ENCODE measurements at places on chromosomes 2 and 18.

DNA sequence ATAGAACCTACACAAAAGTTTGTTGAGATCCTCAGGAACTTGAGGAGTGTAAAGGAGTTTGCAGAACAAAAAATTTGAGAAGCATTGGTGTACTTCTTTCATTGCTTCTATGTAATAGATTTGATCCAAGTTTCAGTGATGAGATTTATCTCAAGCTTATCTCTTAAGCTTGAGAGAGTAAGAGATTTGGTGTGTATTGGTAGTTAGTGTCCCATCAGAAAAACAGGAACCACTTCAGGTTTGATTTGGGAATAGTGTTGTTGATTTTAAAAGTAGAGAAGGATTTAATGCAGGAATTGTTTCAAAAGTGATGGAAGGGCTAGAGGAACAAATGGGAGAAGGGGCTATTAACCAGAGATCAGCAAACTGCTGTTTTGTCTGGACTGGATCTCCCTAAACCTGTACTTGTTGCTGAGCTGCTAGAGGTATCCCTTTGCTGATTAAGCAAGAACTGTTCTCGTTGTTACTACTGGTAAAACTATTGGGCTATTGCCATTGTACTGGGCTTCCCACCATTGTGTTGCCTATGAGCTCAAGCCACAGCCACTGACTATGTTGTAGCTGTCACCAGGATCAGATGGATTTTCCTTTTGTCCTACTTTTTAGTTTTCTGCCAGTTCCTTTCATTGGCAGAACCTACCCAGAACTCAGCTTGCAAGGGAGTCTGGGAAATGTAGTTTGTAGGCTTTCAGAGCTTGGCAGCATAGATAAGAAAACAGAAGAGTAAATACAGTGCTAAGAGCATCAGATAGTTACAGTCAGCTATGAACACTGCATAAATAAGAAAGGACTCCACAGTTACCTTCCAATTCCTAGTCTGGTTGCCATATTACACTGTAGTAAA is 39.3 kb downstream of the RAB10 start:
- DNase-seq: no peak

DNA sequence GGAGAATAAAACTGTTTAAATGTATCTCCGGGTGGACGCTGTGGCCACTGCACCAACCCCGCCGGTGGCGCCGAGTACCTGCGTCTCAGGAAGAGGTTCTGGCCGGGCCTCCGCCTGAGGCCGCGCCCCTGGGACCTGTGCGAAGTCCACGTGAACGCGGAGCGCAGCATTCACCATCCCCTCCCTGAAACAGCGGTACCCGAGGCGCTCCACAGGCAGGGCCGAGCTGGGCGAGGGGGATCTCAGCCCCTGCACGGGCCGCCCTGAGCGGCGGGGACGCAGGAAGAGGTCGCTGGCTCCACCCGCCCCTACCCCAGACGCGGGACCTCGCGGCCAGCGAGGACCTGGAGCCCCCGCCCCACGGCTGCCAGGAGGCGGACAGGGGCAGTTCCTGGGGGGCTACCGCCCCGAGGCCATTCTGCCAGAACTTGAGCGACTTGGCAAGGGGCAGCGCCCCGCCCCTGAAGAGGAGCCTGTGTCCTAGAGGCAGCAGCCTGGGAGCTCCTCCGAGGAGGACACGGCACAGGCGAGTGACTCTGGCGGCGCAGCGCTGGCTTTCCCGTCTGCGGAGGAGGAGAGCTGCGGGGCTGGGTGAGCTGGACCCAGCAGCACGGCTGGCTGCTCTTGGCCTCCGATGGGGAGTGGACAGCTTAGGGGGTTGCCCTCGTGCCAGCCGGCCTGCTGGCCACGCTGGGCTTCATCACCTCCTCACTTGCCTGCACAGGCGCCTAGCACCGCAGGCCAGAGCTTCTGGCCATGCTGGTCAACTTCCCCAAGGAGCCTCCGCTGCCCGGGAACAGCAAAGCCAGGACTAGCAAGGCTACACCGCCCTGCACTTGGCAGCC is 9.7 kb upstream of the TEKT4 start:
- no peak for DNase-seq

GRCh38 chr2:172251231-172251630 is 148.5 kb upstream of the DLX2 start:
- DNase-seq: no peak

DNA sequence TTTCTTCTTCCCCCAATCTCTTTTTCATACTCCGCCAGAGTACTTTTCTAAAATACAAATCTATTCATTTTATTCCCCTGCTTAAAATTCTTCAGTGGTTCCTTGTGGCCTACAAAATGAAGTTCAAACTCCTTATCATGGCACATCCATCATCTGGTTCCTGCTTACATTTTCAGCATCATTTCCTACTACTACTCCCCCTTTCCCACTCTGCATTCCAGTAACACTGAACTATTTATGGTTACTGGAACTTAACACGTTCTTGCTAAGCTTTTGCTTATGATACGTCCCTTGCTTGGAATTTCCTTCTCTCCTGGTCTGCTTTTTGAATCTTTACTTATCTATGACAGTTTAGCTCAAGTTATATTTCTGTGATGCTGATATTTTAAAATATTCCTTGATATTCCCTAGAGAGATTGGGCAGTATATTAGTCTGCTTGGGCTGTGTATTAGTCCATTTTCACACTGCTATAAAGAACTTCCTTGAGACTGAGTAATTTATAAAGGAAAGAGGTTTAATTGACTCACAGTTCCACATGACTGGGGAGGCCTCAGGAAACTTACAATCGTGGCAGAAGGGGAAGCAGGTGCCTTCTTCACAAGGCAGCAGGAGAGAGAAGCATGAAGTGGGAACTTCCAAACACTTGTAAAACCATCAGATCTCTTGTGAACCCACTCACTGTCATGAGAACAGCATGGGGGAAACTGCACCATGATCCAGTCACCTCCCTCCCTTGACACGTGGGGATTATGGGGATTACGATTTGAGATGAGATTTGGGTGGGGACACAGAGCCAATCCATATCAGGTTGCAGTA is 53.2 kb downstream of the BMPR2 start:
- DNase-seq: no peak

DNA sequence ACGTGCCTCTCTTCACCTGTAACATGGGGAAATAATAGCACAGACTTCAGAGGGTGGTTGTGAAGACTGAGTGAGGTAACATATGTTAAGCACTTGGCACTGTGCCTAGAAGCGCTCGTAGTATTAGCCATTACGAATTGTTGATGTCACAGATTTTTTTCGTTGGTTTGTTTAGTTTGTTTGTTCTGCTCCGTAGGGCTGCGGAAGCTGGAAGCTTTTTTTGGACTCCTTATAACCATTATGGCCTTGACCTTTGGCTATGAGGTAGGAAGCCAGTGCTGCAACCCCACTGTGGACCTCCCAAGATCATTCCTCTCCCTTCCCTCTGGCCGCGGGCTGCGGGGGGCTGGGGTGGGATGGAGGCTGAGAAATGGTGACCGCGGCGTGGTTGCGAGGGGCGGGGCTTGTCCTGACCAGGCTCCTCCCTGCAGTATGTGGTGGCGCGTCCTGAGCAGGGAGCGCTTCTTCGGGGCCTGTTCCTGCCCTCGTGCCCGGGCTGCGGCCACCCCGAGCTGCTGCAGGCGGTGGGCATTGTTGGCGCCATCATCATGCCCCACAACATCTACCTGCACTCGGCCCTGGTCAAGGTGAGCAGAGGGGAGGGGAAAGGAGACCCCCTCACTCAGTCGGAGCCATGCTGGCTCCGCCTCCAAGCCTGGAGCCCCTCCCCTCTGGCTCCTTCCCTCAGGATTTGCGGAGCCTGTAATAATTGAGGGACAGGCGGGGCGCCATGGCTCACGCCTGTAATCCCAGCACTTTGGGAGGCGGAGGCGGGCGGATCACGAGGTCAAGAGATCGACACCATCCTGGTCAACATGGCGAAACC is 5.5 kb downstream of the SLC11A1 start:
- peak; percentile 70 for DNase-seq

- no peak for DNase-seq
Observed at GRCh38 chr2:108263401-108263800, 23.6 kb downstream of the SULT1C3 start.

- DNase-seq: no peak
Observed at GRCh38 chr18:64118406-64118805, 30.5 kb downstream of the LINC00305 start.

DNA sequence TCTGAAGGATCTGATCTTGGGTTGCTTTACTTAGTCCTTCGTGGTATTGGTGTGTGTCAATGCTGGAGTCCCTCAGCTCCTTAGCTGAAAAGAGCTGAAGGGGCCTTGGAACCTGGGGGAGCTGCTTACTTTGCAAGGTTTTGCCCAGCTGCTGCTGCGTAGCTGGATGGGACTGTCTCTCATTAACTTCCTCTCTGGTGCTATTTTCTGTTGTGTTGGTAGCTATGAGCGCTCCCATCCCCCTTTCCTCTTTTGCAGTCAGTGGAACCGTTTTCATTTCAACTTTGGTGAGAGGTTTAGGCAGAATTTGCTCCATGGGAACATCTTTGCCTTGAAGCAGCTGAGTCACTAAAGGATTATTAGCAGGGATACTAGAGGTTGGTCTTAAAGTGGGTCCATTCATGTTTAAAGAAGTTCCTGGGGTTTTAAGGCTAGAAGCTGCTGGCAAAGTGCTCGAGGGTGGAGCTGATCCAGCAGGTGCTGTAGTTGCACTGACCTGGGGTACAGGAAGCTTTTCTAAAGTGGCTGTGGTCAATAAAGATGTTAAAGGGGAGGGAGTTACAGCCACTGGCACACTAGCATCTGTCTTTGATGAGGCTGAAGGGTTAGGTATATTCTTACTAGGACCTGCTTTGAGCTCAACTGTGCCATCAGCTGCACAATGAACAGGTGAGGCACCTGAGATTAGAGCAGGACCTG is 69.9 kb upstream of the DTNB start:
- DNase-seq: no peak

DNA sequence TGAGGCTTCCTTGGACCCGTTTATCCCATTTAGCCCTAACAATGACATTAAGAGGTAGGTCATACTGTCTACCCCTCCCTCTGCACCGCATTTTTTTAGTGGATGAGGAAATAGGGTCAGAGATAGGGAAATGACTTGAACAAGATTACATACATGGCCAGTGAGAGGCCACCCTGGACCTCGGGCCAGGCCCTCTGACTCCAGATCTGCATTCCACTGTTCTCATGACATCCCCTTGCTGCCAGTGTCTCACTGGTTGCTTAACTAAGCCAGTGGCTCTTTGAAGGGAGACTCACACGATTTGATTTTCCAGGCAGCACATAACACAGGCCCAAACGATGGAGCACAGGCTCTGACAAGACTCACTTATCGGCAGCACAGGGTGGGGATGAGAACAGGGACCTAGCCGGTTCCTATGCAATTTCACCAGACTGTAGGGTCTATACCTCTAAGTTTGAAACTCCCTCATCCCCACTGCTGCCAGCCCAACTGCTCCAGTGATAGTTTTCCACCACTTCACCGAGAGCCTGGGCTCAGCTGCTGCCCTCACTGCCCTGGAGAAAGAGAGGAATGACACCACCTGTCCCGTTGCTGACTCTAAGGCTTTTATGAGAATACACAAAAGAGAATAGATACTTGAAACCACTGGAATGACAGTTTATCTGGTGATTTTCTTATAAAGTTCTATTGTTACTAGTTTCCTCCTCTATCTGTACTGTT is 82.5 kb downstream of the TMEM247 start:
- DNase-seq: no peak

GRCh38 chr2:177758591-177759371 is 313.8 kb downstream of the PDE11A start:
- peak; percentile 60 for DNase-seq

DNA sequence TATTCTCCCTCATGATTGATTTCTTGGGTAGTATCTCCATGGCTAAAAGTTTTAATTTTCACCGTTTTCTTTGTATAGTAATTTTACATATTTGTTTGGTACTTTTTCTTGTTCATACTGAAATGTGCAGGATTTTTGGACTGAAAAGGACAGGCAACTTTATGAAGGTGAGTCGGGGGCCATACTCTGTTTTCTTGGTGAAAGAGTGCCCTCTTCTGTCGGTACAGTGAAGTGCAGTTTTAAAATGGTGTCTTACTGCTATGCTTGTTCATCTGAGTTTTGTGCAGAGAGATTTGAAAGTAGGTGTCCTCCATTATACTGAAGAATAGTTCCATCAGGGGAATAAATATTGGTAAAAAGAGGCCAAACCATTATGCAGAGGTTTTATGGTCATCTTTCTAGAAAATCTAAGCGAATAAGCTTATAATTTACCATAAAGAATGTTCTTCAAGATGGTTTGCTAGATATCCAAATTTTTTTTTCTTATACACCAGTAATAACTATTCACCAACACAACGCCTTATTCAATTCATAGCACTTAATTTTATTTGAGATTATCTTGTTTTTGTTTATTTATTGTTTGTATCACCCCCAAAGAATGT is 8.7 kb upstream of the SERPINB13 start:
- peak; percentile 18 for DNase-seq
